Gastrocnemius medialis (tissue), 4 donors: ENCODE measurements at places on chromosomes 1 and 21.
A peak's percentile ranks its signal among the peaks of the same experiment; 100 is the strongest.

- DNase-seq: no peak
Observed at GRCh38 chr1:228691926-228692325, 43.4 kb upstream of the RHOU start.

GRCh38 chr1:111943846-111944749 is 45.4 kb downstream of the KCND3 start:
- DNase-seq: no peak

GRCh38 chr21:41920476-41920875 is 33.3 kb downstream of the C2CD2 start:
- no peak for DNase-seq

GRCh38 chr1:102420034-102420433 is 423.3 kb upstream of the OLFM3 start:
- DNase-seq: no peak

DNA sequence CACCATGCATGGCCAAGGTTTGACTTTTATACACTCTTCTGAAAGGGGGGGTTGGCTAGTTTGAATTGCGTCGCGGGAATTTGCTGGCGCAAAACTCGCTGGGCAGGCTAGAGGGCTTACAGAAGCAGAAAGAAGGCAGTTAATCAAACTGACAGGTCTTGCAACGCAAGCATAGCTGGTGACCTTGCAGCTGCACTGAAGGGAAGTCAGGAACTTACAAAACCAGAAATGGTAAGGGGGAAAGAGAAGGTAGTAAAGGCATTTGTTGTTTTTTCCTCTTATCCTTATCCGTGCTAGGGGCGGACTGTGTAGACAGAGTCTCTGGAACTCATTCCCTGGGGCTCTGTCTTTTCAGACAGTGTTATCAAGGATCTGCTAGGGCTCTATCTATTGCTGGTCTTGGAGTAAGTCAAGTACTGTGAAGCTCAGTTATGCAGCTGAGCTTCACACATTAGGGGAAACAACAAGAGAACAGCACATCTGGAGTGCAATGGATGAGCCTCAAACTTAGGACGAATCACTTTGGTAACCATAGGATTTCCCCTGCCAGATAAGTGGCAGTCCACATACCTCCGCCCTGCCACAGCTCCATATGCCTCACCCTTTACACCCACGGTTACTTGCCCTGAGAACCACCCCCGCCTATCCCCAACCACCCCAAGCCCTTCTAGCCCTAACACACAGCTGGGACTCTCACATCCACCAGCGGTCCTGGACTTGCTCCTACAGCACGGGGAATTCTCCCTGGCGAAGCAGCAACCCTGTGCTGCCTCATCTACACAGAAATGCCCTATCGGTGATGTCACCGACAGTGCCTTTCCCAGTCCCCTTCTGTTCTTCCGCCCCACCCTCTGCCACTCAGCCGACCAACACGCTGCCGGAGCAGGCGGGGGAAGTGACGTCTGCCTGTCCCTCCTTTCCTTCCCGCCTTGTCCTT is 251.4 kb downstream of the FAM72C start:
- DNase-seq: no peak

DNA sequence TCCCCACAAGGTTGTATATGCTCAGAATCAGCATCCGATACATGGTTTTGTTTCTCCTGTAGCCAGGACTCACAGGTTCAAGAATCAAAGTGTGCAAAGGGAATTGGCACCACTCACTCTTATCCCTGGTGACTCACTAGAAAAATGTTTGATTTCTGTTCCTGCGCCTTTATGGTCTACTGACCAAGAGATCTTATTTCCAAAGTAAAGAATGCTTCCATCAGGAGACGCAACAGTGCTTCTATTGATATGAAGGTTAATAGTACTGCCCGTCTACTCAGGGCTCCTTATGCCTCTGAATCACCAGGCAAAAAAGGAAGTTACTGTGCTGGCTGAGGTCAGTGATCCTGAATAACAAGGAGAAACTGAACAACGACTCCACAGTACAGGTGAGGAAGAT is 1392.0 kb upstream of the PRMT6 start:
- no peak for DNase-seq

DNA sequence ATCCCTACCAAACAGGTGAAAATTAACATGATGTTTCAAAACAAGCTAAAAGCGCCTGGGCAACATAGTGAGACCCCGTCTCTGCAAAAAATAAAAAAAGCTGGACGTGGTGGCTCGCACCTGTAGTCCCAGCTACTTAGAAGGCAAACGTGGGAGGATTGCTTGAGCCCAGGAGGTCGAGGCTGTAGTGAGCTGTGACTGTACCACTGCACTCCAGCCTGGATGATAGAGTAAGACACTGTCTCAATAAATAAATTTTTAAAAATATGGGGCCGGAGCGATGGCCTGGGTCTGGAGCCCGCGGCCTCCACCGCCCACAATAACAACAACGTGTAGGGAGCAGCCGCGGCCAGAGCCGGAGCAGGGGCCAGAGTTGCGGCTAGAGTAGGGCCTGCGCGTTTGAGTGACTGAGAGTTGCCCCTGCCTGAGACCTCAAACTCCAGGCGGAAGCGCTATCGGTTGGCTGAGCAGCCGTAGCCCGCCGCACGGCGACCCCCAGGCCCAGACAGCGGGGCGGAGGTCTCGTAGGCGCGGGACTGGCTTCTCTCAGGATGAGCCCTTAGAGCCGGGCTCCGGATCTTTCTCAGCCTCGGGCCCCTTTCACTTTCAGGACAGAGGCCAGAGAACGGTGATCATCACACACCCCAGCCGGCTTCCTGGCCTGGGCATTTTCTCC is 41.4 kb downstream of the ZMYM1 start:
- DNase-seq: no peak

DNA sequence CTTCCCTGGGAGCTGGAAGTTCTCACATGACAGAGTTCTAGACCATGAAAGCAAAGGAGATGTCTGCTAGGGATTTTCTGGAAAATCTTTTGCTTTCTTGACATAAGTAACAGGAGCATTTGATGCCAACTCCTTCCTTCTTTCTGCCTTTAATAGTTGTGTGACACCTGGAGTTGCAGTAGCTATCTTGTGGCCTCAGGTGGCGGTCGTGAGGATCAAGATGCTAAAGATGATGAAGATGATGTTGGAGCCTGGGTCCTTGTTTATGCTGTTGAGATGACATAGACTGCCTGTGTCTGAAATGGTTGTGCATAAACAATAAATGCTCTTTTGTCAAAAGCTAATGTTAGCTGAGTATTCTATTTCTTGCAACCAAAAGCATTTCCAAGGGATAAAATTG is 32.7 kb upstream of the KIRREL1 start:
- DNase-seq: no peak

DNA sequence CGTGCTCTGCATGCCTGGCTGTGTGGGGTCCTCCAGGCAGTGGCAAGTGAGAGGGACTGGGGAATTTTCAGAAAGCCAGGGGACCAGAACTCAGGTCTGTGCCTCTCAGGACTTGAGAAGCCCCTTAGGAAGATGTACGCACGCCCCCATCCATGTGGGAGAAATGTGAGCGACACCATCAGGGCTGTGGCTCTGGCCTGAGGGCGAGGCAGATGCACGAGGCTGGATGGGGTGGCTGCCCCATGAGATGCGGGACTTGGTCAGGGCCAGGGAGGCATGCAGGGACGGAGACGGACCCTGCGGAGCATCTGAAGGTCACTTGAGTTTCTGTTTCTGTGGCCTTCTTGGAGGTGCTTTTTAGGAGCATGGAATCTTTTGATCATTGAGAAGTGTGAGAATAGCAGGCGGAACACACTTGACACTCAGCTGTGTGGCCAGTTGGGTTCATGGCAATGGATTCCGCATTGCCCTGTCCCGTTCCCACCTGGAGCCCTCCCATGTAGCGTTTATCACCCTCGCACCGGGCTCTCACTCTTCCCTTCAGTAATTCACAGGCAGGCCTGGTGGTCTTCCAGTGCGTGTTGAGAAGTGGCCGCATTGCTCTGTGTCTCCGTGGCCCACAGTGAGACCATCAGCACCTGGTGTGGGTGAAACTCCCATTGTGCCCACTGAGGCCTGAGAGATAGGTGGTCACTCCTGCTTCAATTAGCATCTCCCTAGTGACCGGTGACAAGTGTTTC is 30.7 kb upstream of the ACTRT2 start:
- no peak for DNase-seq

DNA sequence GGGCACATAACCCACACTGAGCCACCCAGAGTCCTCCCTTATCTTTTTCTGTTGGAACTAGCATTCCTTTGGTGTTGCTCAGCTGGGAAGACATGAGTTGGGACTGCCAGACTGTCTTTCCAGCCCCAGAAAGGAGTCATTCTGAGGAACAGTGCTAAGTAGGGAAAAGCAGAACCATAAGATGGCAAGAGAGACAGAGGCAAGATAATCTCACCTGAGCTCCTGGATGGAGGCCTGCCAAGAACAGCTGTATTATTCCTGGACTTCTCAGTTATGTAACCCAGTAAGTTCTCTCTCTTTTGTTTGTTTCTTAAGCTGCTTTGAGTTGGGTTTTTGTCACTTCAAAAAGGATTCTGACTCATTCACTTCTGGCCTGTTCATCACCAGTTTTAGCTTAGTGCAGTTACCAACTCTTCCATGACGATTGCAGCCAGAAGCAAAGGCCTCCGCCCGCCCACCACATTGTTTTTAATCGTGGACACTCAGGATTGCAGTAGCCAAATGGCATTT is 134.4 kb downstream of the OMA1 start:
- DNase-seq: no peak

DNA sequence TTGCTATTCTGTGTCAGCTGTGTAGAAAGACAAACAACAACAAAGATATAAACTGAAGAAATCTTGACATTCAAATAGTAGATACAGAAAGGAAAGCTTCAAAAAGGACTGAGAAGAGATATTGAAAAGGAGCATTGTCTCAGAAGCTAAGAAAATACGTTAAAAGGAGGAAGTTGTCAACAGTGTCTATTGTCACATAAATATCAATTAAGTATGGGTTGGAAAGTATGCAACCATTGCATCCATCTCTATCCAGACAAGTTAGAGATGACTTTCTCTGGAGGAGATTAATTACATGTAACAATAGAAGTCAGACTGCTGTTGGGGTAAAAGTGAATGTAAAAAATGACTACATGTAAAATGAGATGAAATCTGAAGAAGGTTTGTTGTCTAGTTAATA is 29.7 kb upstream of the BRINP3 start:
- no peak for DNase-seq

GRCh38 chr1:186574926-186575325 is 105.3 kb downstream of the PTGS2 start:
- no peak for DNase-seq

- no peak for DNase-seq
Observed at GRCh38 chr1:108644984-108645383, 15.9 kb downstream of the HENMT1 start.

DNA sequence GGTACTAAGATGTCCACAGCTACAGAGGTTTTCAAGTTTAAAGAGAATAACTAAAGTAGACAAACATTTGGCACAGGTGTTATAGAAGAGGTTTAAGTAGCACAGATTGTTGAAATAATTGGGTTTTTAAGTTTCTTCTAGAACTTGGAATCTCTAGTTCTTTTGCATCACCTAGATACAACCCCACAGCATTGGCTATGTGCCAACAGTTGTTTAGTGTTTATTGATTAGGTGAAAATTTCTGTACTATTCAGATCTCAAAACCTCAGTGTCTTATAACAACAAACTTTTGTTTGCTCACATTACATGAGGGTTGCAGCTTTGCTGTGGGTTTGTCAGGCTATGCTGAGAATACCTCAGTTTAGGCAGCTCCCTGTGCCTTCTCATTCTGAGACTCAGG is 162.5 kb downstream of the TBX15 start:
- DNase-seq: no peak

DNA sequence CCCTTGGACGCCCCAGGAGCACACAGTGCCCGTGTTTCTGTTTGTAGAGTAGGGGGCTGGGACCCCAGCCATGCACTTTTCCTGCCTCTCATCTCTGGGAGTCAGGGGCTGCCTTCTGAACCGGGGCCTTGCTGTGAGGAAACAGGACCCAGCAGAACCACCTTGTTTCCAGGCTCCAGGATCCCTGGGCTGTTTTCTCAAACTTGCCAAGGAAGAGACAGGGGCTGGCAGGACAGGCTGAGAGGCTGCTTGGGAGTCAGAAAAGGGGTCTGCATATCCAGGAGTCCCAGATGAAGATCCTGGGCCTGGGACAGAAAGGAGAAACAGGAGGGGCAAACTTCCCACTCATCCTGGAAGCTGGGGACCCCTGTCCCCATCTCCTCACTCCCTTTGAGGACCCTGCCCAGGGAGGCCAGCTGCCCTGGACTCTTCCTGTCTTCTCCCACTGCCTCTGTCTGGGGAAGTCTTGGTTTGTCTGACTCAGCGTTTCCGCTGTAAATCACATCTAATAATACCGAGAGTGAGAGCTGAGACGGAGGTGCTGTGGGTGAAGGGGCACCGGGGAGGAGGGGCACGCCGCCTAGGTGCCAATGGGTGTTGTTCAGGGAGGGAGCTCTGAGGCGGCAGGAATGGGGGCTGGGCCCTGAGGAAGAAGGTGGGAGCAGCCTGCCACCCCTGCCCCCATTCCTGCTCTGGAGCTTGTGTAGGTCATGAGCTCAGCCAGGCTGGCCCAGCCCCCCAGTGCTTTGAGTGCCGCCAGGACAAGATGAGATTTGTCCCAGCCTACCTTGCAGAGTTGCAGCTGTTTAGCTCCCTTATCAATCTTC is 16.7 kb downstream of the POU3F1 start:
- no peak for DNase-seq

DNA sequence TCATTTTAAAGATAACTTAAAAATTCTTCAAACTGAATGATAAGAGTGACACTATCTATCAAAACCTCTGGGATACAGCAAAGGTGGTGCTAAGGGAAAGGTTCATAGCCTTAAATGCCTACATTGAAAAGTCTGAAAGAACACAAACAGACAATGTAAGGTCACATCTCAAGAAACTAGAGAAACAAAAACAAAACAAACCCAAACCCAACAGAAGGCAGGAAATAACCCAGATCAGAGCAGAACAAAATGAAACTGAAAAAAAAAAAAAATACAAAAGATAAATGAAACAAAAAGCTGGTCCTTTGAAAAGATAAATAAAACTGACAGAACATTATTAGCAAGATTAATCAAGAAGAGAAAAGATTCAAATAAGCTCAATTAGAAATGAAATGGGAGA is 6.8 kb downstream of the ODF2L start:
- DNase-seq: no peak

DNA sequence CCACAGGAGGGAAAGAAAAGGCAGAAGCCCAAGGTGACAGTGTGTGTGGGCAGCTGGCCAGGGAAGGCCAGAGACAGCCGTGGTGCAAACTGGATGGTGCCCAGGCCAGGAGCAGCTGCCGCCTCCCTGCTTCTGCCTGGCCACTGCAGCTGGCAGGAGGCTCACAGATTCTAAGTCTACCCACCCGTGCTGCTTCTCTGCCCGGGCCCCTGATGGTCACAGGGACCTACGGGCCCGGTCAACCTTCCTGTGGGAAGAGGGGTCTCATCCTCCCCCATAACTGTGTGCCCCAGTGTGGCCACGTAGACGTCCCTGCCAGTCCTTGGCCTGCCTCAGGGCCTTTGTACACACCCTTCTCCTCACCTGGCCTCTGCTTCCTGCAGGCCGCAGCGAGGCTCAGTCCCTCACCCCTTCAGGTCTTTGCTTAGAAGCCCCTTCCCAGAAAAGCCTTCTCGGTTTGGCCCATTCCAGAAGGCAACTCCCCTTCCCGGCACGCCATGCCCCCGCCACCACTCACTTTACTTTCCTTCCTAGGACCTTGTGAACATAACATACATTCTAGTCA is 192.6 kb upstream of the AJAP1 start:
- no peak for DNase-seq

GRCh38 chr1:27968692-27969091 is 8.9 kb downstream of the XKR8 start:
- peak; percentile 13 for DNase-seq

GRCh38 chr1:206486995-206487788 is 16.9 kb downstream of the IKBKE start:
- DNase-seq: no peak

- DNase-seq: no peak
Observed at GRCh38 chr1:200247518-200247917, 162.3 kb downstream of the ZNF281 start.

- no peak for DNase-seq
Observed at GRCh38 chr1:99723251-99723650, 43.2 kb downstream of the FRRS1 start.
